ENCODE measurements at places on chromosomes 12 and 14.

GRCh38 chr12:95551913-95552516 is 739 bp upstream of the USP44 start:
- DNase-seq, result no peak

GRCh38 chr12:117388951-117389446 is 27.6 kb upstream of the NOS1 start:
- no peak for DNase-seq

- DNase-seq, result peak; percentile 33
These were observed 335.6 kb downstream of the SYT1 start for GRCh38 chr12:79200176-79200575.

DNA sequence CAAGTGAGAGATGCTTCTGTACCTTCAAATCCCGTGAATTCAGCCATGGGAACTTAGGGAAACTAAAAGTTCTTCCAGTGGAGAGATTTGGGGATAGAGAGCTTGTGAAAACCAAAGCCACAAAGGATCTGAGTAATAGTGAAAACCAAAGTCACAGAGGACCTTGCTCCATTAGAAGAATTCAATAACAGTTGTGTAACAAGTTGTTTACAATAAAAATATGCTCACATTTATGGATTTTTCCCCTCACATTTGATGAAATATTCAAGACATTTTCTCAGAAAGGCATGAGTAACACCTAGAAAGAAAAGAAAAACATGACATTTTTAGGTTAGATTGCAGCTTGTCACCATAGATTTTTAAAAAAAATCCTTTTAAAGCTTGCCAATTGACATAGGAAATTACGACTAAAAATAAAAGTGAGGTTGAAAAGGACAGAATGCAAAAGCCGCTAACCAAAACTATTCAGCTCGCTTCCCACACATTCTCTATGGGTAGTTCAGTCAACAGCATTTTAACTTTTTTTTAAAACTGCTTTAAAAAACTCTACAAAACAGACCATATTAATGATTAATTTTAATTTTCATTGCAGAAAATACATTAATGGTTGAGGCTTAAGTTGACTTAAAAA is 113.2 kb downstream of the CAND1 start:
- DNase-seq, result peak; percentile 41

GRCh38 chr12:52164624-52165023 is 27.2 kb downstream of the KRT80 start:
- DNase-seq, result no peak

All from astrocyte of the spinal cord (primary cell).